ENCODE measurements at places on chromosomes 12 and 14.
A peak's percentile ranks its signal among the peaks of the same experiment; 100 is the strongest.

GRCh38 chr12:53044052-53044581 lies 5.7 kb upstream of the TNS2 start:
- peak; percentile 97 for DNase-seq

GRCh38 chr14:72576258-72576657 lies 317.6 kb downstream of the DPF3 start:
- no peak for DNase-seq

- no peak for DNase-seq
Observed at GRCh38 chr12:131758016-131758739, 47.3 kb downstream of the SFSWAP start.

DNA sequence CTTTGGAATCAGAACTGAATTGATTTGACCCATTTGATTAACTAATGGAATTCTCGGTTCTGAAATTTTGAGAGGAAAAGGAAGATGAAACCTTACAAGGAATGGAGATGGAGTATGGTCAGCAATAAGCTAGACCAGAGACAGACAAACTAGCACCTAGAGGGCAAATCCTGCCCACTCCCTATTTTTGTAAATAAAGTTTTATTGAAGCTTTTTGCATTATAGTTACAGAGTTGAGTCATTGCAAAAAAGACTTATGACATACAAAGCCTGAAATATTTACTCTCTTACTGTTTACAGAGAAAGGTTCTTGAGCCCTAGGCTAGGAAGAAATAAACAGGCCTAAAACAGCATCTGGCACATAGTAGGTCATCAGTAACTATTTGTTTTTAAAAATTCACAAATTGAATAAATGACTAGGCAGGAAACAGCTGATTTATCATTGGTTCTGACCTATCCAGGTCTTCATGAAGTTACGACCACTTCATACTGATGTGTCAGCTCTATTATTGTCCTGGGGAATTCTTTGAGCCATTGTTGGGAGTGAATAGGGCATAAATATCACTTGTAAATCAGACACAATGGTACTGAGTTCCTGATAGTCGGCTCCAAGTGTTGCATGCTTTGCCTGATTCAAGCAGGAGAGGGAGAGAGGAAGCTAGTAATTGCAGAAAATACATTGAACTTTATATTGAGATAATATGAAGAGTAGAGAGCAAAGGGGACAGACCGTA lies 14.6 kb upstream of the STAB2 start:
- DNase-seq = no peak

- DNase-seq = peak; percentile 59
Observed at GRCh38 chr14:105473033-105473676, 1.5 kb upstream of the CRIP2 start.

DNA sequence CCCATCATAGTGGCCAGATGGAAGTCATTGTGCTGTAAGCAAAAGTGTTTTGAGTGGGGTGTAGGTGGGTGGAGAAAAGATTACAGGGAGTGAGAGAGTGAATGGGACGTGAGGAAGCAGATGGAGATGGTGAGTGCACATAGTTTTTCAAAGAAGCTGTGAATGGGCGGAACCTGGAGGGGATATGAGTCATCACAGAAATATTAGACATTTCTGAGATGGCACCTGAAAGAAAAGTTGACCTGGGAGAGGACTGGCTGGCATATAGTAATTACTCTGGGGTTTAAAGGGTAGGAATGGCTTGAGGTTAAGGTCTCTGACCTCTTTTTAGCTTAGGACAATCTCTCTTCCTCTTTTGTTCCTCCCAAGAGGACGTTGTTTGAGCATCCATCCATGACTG lies 50.5 kb downstream of the ANO4 start:
- no peak for DNase-seq

GRCh38 chr14:80584744-80585505 lies 356.6 kb downstream of the CEP128 start:
- DNase-seq = no peak

GRCh38 chr14:43535231-43535838 lies 971.7 kb downstream of the FSCB start:
- no peak for DNase-seq

DNA sequence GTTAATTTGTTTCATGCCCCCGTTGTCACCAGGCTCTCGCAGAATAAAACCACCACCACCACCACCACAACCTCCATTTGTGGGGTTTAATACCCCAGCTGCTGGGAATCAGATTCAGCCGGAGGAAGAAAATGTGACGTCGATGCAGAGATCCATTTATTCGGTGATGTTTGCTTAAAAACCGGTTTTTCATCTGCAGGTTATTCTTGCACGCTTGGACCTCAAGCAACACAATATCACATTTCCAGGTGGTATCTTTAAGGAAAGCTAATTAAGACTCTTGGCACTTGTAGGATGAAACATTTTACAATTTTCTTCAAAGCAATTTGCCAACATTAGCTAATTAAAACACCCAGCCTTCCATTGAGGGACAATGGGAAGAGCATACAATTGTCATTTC lies 39.8 kb downstream of the SPRING1 start:
- DNase-seq = no peak

DNA sequence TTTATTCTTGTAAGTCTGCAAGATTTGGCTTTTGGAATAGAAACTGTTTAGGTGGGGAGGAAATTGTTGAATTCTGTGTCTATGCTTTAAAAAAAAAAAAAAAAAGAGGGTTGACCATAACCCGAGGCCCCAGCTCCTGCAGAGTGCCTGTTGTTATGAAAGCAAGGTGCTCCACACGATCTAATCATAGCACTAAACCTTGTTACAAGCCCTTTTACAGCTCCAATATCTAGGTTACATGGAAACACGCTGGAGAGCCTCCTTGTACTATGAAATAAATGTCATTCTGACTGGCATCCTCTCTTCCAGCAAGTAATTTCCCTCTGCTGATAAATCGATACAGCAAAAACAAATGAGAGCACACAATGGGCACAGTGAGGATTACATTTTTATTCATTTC lies 303.1 kb upstream of the SOX5 start:
- DNase-seq = no peak

GRCh38 chr12:54529581-54529980 lies 19.8 kb upstream of the PDE1B start:
- DNase-seq = no peak

DNA sequence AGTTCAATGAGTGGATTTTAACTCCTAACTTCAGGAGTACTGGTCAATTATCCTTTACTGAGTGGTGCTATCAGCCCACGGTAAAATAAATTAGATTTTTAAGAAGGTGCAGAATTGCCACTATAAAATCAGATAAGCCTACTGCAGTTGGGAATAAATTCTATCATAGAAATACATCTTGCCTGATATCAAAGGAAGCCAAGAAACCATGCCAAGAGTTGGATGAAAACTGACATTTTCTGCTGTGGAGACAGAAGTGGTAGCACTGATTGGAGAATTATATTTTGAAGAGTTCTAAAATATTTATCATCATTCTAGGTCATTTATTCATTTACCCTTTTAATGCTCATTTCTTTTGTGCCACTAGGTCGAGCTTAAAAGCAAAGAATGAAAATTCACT lies 465.1 kb downstream of the APAF1 start:
- no peak for DNase-seq

GRCh38 chr12:49552899-49553298 lies 14.1 kb downstream of the KCNH3 start:
- DNase-seq = no peak

GRCh38 chr12:41946106-41946505 lies 198.6 kb downstream of the GXYLT1 start:
- no peak for DNase-seq

GRCh38 chr12:49866859-49867569 lies 24.1 kb upstream of the BCDIN3D start:
- DNase-seq = peak; percentile 82

DNA sequence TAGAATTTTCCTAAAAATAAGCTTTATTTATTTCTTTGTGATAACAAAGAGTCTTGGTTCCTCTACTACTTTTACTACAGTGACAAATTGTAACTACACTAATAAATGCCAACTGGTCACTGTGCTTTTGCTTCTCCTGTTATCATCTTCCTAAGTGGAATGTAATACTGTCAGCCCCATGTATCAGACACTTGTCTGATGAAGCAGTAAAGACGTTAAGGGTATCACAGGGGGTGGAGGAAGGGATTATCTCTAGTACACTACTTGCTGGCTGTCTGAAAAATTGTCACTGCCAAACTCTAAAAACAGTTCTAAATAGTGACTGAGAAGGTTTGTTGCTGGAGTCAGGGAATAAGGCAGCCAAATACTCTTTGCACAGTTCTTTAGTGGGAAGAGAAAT lies 11.3 kb downstream of the ASB8 start:
- DNase-seq = no peak

DNA sequence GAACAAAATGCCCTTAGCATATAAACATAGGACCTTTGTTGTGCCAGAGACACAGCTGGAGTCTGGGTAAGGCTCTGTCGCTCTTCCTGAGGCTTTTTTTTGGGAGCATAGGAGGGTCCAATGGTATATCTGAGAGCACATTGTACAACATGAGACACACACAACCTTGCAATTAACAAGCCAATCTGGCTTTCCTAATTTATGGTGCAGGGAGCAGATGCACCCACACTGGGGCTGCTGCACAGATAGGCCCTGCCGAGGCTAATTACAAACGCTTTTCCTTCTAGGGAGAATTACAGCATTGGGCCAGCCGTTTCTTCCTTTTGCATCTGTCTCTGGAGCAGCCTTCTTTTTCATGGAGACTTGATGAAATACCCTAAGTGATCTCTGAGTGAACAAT lies 75.0 kb upstream of the OVCH1 start:
- DNase-seq = no peak

DNA sequence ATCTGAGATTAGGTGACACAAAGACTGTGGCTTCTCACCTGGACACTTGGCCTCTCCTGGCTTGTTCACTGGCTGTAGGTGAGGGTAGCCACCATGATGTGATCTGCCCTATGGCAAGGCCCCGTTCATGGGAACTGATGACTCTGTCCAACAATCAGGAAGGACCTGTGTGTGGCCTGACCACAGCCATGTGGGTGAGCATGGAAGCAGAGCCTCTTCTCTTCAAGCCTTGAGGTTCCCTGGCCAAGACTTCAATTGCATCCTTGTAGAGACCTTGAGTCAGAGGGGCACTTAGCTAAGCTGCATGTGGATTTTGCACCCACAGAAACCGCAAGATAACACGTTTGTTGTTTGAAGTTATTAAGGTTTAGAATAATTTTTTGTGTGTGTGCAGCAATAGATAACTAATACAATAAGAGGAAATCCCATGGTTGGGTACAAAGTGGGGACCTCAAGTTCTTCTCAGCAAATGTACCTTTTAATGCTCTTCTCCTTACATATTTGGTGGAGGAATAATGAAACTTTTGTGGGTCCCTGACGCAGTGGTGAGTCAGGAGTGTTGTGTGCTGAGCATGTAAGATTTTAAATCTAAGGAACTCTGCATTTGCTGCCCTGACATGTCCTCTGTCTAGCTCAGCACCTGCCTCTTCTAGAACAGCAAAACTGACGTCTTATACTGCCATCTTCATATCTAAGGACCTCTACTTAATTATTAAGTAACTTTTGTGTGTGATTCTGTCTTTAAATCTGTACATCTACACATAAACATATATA lies 27.5 kb upstream of the PLEKHG7 start:
- DNase-seq = no peak

- no peak for DNase-seq
Observed at GRCh38 chr12:62297321-62297720, 37.1 kb downstream of the USP15 start.

- peak; percentile 89 for DNase-seq
Observed at GRCh38 chr14:32710731-32711680, 227.7 kb upstream of the NPAS3 start.

DNA sequence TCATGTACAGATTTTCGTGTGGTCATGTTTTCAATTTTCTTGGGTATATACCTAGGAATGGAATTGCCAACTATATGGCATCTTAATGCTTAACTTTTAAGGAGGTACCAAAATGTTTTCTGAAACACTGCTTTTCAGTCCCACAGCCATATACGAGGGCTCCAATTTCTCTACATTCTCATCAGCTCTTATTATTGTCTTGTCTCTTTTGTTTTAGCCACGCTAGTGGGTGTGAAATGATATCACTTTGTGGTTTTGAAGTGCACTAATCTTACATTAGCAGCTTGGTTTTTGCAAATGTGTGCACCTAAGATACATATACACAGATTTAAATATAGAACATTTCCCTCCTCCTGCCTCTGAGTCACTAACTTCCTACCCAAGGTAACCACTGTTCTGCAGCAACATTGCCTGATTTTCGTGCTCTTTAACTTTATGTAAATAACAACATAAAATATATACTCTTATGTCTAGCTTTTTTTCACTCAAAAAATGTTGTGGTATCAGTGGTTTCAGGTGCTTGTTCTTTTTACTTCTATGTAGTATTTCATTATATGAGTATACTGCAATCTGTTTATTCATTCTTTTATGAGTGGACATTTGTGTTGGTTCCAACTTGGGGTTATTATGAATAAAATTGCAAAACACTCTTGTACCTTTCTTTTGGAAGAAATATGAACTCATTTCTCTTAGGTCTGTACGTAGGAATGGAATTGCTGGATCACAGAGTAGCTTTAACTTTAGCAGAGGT lies 73.1 kb downstream of the ZFP36L1 start:
- DNase-seq = no peak

GRCh38 chr12:52168019-52168717 lies 23.6 kb downstream of the KRT80 start:
- no peak for DNase-seq

- DNase-seq = no peak
Observed at GRCh38 chr14:84409435-84409834, 1120.5 kb upstream of the FLRT2 start.

GRCh38 chr12:107243341-107243740 lies 150.0 kb upstream of the CRY1 start:
- peak; percentile 64 for DNase-seq

GRCh38 chr12:105113094-105113493 lies 5.6 kb downstream of the WASHC4 start:
- DNase-seq = peak; percentile 14

DNA sequence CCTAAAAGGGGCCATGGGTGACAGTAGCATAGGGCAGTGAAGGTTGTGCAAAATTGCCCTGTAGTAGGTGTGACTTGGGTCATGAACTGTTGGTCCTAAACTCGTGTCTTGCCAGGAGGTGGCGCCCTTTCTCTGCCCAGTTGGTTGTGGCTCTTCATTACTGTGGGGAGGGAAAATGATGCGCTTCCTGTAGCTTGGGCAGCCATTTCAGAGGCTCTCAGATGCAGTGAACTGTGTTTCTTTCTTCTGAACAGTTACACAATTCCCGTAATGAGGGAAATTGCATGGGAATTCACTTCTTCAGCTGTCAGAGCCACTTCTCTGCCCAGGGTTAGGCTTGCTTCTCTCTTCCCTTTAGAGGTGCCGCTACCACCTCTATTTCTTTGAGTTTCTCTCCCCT lies 148.1 kb upstream of the NRXN3 start:
- peak; percentile 15 for DNase-seq

GRCh38 chr12:7008864-7009263 lies 9.4 kb downstream of the LPCAT3 start:
- no peak for DNase-seq

GRCh38 chr12:11204173-11204572 lies 17.4 kb upstream of the TAS2R42 start:
- DNase-seq = no peak

GRCh38 chr14:84804895-84805294 lies 725.0 kb upstream of the FLRT2 start:
- DNase-seq = no peak

Measured in muscle of leg (tissue), 16 donors.